ENCODE measurements at places on chromosomes 11 and 22.

DNA sequence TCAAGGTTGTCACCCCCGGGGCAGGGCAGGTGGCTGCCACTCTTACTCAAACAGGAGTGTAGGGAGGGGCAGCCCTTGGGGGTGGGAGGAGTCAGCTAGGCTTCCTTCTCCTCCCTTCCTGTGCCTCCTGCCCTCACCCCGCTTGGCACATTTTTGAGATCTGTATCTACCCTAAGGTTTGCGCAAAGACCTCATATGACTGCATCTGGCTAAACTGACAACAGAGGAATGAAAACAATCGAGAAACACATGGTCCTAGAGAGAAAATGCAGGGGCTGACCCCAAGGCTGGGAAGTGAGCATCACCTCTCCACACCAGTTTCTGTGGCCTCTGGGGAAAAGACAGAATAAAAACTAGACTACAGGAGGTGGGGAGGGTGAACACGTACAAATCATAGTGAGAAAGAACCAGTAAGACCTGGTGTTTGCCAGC is 28.1 kb downstream of the IGSF9B start:
- DNase-seq = peak; percentile 22

- no peak for DNase-seq
Observed at GRCh38 chr22:39839917-39840510, 53.5 kb downstream of the ENTHD1 start.

GRCh38 chr22:42910221-42910942 is 53.3 kb upstream of the ARFGAP3 start:
- no peak for DNase-seq

DNA sequence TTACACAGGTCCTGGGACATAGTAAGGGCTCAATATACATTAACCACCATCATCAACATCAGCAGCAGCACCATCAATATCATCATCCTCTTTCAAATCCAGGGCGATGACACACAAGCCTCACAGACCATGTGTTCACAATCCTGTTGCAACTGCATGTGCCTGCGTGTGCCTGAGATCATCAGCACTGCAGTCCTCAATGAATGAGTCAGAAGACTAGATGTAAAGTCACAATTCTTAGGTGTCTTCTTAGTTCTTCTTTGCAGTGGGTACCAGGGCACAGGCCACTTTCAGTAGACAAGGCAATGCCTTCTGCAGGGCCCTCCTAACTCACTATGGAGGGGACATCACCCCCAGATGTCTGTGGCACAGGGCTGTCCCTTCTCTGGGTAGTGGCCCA is 111.1 kb downstream of the MYO18B start:
- DNase-seq = no peak

DNA sequence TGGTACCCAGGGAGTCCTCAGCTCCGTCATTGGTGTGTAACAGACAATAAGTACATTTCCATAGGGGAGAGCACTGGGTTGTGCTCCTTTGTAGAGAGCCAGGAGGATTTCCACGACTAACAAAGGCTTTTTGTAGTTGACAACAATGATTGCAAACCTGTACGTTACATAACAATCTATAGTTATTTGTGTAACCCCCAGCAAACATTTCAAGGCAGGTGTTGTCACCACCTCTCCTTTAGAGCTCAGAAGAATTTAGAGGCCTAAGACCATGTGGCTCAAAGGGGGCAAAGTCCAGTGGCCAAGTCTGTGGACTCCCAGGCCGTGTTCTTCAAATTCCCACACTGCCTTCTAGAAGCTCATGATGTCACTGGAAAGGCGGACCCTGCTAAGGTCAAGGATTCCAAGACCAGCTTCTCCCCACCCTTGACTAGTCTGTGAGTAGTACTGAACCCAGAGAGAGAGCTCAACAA is 15.8 kb downstream of the RPL27A start:
- DNase-seq = no peak

DNA sequence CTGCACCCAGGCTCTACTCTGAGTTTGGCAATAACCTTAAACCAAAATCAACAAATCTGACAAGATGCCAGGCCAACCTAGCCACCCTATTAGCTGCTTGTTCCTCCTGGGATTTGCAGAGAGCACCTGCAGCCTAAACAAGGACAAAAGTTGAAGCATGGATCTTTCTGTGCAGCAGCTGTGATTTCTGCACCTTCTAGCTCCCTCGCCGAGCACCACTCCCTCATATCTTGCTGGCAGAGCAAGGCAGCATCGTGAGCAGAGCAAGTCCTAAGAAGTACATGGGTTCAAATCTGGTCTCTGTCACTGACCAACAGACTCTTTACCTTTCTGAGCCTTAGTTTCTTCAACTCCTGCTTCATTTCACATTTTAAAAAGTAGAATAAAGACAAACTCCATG is 38.3 kb downstream of the MORC2 start:
- DNase-seq = no peak

GRCh38 chr11:78786086-78786485 is 211.4 kb upstream of the NARS2 start:
- DNase-seq = no peak

DNA sequence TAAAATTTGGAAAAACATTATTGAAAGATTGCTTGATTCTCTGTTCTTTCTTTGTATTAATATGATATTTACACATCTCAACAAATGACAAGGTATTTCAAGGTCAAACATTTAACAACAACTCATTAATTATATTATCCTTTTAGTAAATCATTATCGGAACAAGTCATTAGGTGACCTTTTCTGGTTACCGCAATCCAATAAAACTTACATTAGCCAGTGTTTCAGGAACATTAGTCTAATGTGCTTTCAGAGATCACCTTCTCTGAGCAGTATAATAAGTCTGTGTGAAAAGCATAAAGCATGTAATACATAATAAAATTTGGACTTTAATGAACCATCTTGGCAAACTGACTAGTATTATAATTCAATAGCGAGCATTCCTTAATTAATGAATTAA is 1466.4 kb downstream of the FAM181B start:
- DNase-seq = no peak

GRCh38 chr22:31754813-31755212 is 994 bp downstream of the DEPDC5 start:
- no peak for DNase-seq

- DNase-seq = no peak
Observed at GRCh38 chr11:11780858-11781257, 60.9 kb upstream of the USP47 start.

GRCh38 chr11:88555018-88555828 is 217.7 kb upstream of the CTSC start:
- no peak for DNase-seq

DNA sequence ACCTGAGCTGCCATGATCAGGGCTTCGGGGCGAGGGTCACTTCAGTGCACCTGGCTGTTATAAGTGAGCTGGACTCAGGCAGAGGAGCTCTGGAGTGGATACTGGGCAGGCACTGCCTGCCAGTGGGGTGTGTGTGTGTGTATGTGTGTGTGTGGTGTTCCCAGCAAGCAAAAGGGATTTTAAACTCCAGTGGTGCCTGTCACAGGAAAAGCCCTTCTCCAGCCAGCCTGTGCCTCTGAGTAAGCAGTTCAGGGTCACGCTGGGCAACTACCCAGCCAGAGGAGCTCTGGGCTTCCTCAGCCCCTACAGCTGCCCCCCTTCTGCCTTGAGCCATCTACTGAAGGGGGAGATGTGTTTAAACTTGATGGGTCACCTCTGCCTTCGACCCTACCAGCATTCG is 109.0 kb downstream of the OSBP2 start:
- no peak for DNase-seq

GRCh38 chr11:120832481-120833238 is 191.2 kb upstream of the TBCEL start:
- no peak for DNase-seq

DNA sequence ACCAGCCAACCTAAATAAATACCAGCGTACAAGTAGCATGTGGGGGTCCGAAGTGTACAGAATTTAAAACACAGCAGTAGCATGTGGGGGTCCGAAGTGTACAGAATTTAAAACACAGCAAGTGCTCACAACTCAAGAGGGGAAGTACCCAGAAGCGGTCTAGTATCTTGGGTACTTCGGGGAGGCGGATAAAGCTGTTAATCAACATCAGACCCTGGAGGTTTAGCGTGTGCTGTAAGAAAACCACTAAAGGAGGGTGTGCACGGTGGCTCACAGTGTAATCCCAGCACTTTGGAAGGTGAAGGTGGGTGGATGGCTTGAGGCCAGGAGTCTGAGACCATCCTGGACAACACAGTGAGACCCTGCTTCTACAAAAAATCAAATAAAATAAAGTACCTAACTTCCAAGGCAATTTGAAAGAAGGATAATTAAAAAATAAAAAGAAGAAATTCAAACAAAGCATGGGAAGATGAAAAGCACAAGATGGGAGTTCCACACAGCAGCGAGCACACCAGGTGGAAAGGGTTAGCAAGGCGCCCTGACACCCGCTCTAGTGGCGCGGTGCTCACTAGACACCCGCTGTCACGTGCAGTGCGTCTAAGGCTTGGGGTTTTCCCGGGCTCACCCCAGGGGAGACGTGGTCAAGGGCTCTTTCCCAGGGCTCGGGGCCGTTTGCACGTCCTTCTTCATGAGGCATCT is 35.0 kb upstream of the MOB2 start:
- no peak for DNase-seq
